ENCODE measurements at places on chromosomes 6 and 20.

- no peaks in the 10 kb centered on the region for H3K27me3 ChIP-seq
- peaks cover 26% of the 10 kb centered on the region for H3K4me1 ChIP-seq
- no peak overlapping the region for H3K27ac ChIP-seq
- no peak overlapping the region for H3K4me3 ChIP-seq
These were observed 258.8 kb downstream of the GMPR start for GRCh38 chr6:16496991-16497801.

DNA sequence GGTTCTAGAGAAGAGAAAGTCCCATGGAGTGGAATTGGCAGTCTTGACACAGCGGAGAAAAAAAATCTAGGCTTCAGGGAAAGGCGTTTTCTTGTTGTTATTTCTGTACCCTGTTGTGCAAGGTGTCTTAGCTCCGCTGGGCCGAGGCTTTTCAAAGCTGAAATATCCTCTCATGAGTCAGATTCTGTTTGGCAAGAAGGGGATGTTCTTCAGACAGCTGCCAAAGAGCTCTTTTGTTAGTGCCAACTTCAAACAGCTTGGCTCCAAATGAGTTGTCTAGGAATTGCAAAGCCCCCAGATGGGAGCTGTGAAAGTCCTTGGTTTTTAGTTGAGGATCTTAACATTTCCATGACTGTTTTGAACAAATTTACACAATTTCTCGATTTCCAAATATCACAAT, 45.6 kb downstream of the LRRN4 start:
- H3K4me1 ChIP-seq = peaks cover 41% of the 10 kb centered on the region
- H3K27ac ChIP-seq = peak overlapping the region; percentile 93
- peak; percentile 64 for DNase-seq
- H3K36me3 ChIP-seq = peaks cover 38% of the 10 kb centered on the region

- no peak overlapping the region for H3K27ac ChIP-seq
- no peak overlapping the region for H3K4me3 ChIP-seq
- H3K27me3 ChIP-seq = no peaks in the 10 kb centered on the region
- no peaks in the 10 kb centered on the region for H3K4me1 ChIP-seq
These were observed 27.8 kb downstream of the ELOVL5 start for GRCh38 chr6:53320964-53321363.

DNA sequence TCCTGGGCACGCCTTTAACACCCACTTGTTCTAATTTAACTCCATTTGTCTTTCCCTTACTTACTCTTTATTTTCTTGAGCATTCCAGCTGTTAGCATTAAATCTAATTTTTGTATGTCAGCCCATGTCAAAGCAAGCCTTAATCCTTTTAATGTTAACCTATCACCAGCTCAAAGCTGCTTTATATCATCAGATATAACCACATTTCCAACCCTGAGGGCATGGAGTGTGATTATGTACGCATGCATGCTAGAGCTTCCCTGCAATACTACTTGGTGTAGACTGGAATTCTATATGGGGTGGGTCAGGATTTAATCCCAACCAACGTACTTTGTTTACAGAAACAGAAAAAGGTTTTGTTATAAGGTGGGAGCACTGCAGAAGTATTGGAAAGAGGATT, 139.4 kb upstream of the HMGN3 start:
- no peaks in the 10 kb centered on the region for H3K36me3 ChIP-seq
- H3K27me3 ChIP-seq = no peaks in the 10 kb centered on the region
- no peak overlapping the region for H3K4me3 ChIP-seq
- peak; percentile 10 for DNase-seq
- H3K27ac ChIP-seq = peak overlapping the region; percentile 31
